Kidney epithelial cell (primary cell): ENCODE measurements at places on chromosomes 4 and X. TPM values are rescaled to one million over a fixed set of nuclear protein-coding genes. Genes with fewer than 3 reads are reported as not detected.

Gene TMEM154
- 18.2 and 20.8 TPM in 2 replicates for total RNA-seq

DNA sequence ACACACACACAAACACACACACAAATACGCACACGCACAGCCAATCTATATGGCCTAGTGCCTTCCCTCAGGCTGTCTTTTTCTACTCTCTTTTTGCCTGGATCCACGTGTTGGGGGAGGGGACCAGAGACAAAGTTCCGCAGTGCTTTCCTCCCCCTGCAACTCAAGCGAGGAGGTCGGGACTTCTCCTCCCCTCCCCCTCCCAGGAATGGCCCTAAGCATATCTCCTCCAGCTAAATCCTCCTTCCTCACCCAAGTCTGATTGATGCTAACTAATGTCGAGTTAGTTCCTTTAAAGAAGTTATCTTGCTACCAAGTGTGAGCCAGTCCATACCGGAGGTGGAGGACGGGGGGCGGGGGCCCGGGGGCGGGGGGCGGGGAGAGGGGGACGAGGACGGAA is 141.2 kb upstream of the ZIC3 start:
- no peak for DNase-seq

DNA sequence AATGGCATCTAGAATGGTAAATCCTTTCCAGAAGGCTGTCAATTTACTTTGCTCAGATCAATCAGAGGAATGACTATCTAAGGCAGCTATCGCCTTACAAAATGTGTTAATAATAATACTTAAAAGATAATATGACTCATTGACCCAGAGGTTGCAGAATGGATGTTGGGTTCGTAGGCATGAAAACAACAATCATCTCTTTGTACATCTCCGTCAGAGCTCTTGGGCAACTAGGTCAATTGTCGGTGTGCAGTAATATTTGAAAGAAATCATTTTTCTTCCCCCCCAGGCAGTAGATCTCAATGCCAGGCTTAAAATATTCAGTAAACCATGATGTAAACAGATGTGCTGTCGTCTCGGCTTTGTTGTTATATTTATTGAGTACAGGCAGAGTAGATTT is 165.1 kb downstream of the CAMK2D start:
- no peak for DNase-seq

- no peak for DNase-seq
Measured at GRCh38 chr4:15253349-15253748, 174.5 kb upstream of the C1QTNF7 start.
